ENCODE measurements at places on chromosomes 3 and 15. TPM values are rescaled to one million over a fixed set of nuclear protein-coding genes. Genes with fewer than 3 reads are reported as not detected.

DNA sequence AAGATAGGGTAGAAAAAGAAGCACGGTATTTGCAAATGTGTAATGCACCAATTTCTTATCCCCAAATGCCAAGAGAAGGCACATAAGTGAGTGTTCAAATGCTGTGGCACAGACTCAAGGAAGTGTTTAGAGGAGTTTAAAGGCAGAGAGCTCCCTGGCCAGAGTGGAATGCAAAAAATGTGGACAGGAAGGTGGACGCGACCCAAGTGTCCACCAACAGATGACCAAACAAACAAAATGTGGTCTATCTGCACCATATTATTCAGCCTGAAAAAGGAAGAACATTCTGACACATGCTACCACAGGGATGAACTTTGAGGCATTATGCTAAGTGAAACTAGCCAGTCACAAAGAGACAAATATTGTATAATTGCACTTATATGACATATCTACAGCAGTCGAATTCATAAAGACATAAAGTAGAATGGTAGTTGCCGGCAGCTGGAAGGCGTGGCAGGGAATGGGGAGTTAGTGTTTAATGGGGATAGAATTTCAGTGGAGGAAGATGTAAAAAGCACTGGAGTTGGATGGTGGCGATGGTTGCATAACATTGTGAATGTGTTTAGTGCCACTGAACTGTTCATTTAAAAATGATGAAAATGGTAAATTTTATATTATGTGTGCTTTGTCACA is 126.6 kb downstream of the SRGAP3 start:
- no peak for DNase-seq

GRCh38 chr3:196763179-196763578 is 23.5 kb downstream of the PAK2 start:
- no peak for DNase-seq

DNA sequence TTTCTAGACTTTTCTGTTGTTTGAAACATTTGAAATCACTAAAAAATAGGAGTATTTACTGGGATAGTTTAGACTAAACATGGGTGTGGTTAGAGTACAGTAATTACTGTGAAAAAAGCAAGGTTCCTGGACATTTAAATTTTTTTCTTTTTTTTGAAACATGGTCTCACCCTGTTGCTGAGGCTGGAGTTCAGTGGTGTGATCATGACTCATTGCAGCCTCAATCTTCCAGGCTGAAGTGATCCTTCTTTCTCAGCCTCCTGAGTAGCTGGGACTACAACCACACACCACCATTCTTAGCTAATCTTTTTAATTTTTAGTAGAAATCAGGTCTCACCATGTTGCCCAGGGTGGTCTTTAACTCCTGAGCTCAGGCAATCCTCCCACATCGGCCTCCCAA is 20.4 kb upstream of the CELF6 start:
- no peak for DNase-seq

DNA sequence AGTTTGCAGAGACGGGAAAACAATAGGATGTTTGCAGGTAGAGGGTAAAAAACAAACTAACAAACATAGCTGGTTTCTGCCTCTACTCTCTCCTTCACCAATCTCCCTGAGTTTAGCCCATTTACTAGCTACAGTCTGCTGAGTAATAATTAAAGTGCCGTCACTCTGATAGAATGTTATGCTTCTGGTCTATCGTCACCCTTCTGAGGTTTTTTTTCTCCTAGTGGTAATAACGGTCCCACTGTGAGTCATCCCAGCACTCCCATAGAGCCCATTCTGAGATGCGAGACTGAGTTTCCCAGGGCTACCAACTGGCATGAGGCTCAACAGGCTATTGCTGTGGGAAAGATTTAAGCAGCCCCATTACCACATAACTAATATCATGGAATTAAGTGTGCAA is 56.4 kb downstream of the PLAAT1 start:
- no peak for DNase-seq

DNA sequence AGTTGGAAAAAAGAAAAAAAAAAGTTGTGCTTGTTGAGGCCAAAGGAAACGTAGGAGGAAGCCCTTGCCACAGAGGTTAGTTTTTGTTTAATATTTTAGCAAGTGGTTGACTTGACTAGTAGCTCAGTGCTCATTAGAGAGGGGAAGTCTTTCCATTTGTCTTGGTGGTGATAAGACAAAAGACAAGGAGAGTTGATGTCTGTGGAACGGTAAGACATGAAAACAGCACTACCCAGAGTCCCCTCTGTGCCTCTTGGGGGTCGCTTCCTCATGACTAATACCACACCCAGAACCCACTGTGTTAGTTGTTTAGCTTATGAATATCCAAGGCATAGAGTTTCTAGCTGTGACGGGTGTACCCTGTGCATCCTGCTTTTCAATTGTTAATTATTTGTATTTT is 211.4 kb downstream of the ITPR1 start:
- no peak for DNase-seq

DNA sequence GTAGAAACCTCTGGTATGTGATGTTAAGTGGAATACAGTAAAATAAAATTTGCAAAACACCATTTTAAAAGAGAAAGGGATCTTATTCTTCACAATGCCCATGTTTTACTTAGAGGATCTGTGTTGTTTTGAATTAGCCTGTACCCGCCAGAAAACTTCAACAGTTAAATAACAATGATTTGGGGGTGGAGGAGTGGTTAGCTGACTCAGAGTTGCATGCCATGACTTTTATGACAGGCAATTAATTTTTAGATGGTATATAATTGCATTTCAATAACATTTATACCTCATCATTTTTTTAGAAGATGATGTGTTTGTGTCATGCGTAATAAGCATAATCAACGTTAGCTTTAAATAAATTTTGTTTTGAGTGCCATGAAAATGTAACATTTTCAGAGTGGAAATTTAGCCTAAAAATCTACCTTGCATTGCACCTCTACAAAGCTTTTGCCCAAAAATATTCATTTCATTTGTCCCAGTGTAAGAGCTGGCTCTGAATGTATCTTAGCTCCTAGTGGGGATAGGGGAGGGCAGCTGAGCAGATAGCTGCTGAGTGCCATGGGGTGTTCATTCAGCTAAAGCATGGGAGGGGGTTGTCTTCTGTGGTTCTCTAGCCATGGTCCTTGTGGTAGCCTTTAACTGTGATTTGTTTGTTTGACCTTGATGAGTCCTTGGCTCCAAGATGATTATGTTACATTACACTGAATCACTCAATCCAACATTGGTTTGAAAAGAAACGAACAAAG is 379.8 kb downstream of the LPP start:
- no peak for DNase-seq

GRCh38 chr15:26935322-26935721 is 35.7 kb upstream of the GABRG3 start:
- DNase-seq = no peak

GRCh38 chr3:111976254-111976653 is 2.6 kb upstream of the ABHD10 start:
- no peak for DNase-seq

- DNase-seq = no peak
Measured at GRCh38 chr3:127792541-127793292, 29.6 kb downstream of the MGLL start.

DNA sequence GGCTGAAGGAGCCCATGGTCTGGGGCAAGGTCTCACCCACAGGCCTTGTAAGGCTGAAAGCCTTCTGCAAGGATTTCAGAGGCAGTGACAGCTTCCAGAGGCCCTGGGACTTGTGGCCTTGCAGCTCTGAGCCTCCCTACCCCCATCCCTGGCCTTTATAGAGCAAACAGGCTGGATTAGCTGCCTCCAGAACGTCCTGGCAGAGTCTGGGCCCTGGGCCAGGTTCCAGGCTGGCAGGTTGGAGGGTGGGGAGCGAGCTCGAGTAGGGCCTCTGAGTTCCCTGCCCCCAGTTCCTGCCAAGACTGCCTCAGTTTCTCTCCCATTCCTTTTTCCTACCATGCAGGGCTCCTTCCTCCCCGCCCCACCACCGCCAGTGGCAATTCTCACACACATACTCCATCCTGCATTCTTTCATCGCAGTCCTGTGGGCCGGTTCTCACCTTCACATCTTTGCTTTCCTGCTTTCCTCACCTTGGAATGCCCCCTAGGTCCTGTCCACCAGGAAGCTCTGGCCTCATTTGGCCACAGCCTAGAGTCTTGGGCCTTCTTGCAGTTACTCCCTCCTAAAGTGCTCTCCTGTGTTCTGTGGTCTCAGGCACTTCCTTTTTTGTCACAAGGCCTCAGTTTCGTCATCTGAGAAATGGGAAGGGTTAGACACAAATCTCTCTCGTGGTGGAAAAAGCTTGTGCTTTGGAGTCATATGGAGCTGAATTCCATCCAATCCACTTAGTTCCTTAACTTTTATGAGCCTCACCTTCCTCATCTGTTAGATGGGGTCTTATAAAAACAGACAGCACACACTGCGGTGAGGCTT is 2.7 kb downstream of the LMAN1L start:
- no peak for DNase-seq

GRCh38 chr15:84658788-84659411 is 901 bp upstream of the NMB start:
- no peak for DNase-seq

- DNase-seq = no peak
Measured at GRCh38 chr3:4823986-4824925, 155.0 kb upstream of the BHLHE40 start.

DNA sequence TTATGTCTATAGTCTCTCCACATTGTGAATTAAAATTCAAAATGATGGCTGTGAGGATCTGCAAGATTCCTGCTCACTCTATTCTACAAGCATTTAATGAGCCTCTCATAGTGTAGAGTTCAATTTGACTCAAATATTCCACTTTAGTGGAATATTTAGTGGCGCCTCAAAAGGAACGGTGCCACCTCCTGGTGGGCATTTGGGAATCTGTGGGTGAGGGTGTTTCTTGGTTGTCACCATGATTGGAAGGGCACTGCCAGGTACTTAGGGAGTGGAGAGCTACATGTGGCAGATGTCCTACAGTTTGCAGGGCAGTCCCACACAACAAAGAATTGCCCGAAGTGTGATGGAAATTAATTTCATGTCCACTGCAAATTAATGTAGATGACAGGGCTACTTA is 21.5 kb upstream of the KCNMB3 start:
- no peak for DNase-seq

DNA sequence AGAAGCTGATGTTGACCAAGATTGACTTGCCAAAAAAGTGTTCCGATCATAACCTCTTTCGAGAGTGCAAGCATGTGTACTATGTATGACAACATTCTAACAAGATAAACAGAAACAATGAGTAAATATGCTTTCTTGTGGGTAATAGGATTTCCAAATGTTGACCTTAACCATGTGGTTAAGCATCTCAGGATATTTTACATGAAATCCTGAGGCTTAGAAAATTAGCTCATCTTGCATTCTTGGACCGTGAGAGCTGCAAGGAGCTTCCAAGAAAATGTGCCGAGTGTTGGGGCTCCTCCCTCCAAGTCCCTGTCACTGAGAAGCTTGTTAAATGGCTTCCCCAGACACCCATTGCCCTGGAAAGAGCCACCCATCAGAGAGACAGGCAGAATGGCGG is 50.1 kb downstream of the C3orf20 start:
- no peak for DNase-seq

DNA sequence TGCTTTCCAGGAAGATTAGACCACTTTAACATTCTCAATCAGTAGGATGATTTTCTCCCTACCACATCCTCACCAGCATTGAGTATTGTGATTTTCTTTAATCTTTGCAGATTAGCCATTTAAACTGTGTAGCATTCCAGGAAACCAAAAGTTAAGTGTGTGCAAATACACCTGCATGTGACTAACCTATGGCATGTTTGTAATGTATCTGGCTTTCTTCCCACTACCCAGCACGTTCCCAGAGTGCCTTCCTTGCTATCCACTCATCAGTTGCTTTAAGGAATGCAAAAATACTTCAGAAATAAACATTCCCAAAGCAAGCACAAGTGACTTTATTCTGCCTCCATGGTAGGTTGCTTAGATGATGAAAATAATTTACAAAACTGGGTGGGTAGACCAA is 74.2 kb downstream of the ATG7 start:
- DNase-seq = no peak

GRCh38 chr3:118801899-118802298 is 232.7 kb downstream of the IGSF11 start:
- no peak for DNase-seq

DNA sequence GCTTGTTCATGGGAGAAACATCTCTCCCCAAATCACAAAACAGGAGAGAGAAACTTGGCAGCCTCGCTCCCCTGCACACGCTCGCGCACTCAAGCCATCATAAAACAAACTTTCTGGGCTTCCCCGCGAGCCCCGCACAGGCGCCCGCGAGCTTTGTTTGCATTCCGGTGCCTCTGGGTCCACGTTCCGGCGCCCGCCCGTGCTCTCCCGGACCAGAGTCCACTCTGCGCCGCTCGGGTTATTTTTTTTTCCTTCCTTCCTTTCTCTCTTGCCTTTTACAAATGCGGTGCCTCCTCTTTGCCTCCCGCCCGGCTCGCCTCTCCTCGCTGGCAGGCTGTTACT is 363 bp downstream of the MAGI1 start:
- no peak for DNase-seq

GRCh38 chr15:67762610-67763368 is 62.5 kb upstream of the SKOR1 start:
- no peak for DNase-seq

DNA sequence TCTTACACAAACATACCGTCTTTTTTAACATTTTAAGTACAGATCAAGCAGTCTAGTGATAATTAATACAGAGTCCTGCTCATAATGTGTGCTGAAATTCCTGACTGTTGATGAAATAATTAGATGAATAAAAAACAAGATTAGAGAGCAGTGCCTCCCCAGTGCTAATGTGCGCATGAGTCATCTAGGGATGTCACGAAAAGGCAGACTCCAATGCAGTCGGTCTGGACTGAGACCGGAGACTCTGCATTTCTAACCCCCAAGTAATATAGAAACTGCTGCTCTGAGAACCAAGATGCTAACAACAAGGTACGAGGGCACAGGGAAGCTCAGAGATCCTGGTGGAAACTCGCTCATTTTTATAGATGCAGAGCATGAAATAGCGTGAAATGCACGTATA is 61.4 kb downstream of the COL8A1 start:
- no peak for DNase-seq

PARP3 gene
- total RNA-seq = 5.6 TPM

ZNF660 gene
- total RNA-seq = not detected

OTOL1 gene
- total RNA-seq = not detected

CD200 gene
- 0.45 TPM for total RNA-seq

KIF7 gene
- 8.2 TPM for total RNA-seq

KLHL6 gene
- total RNA-seq = not detected

ITGA11 gene
- total RNA-seq = not detected

CADM2 gene
- not detected for total RNA-seq

Measured in Caco-2 (cell line).